ENCODE measurements at places on chromosomes 7 and 10.
A peak's percentile ranks its signal among the peaks of the same experiment; 100 is the strongest.

DNA sequence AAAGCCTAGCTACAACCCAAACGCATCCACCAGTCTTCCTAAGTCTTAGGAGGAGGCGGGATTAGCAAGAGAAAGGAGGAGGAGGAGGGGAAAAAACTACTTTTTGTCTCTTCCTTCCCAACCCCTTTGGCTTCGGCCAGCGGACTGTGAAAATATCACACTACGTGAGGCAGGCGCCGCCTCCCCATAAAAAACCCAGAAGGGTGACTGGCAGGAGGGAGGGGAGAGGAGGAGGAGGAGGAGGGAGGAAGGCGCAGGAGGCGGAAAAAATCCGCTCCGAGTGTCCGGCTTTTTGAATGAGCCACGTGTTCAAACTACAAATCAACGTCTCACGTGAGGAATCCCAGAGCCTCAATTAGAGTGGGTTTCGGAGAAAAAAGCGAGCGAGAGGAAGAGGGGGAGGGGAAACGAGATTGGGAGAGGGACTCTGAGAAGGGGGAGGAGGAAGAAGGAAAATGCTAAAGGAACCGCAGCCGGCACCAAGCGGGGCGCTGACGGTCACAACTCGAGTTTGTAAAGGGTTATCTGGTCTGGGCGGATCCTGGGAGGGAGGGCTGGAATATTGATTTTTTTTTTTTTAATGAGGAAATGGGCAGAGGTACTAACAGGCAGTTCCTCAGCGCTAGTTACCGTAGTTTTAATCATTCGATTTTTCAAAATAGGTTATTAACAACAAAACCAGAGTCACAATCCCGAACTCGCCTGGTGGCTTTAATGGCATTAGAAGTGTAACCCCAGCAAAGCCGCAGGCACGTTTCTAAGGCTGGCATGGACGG, at the start of gene IGF2BP3:
Gene IGF2BP3 (minus strand): TSS at position 162 of the 776 bp plus-strand sequence. CDS start 381 bp downstream, outside the sequence.
- peak; percentile 33 for DNase-seq

- no peak for DNase-seq
Observed at GRCh38 chr10:73970845-73971244, 27.1 kb upstream of the VCL start.

DNA sequence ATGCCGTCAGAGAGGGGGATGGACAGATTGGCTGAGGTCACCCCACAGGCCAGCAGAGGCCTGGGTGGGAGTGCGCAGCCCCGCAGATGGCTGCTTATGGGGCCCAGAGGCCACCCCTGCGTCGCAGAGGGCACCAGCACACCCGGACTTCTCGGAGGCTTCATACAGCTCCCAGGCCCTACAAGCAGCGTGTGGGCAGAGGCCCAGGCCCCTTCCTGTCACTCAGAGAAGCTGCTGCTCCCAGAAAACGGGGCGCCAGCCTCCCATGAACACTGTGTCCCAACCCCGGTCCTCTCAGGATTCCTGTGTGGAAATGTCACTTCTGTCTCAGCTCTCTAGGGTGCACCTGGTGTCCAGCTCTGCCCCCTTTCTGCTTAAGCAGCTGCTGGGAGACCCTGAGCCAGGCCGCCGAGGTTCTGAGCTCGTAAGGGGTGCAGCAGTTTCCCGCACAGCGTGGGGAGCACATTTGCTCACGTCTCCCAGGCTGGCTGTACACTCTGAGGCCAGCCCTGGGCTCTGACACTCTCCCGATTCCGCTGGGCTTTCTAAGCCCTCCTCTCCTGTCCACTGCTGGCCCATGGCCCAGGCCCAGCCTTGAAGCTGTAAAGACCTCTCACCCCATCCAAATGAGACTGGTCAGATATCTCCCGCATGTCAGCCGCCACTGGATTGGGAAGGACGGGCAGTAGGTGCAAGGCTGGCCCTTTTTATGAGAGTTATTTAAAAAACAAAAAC, 6.8 kb downstream of the GPR146 start:
- DNase-seq = no peak

DNA sequence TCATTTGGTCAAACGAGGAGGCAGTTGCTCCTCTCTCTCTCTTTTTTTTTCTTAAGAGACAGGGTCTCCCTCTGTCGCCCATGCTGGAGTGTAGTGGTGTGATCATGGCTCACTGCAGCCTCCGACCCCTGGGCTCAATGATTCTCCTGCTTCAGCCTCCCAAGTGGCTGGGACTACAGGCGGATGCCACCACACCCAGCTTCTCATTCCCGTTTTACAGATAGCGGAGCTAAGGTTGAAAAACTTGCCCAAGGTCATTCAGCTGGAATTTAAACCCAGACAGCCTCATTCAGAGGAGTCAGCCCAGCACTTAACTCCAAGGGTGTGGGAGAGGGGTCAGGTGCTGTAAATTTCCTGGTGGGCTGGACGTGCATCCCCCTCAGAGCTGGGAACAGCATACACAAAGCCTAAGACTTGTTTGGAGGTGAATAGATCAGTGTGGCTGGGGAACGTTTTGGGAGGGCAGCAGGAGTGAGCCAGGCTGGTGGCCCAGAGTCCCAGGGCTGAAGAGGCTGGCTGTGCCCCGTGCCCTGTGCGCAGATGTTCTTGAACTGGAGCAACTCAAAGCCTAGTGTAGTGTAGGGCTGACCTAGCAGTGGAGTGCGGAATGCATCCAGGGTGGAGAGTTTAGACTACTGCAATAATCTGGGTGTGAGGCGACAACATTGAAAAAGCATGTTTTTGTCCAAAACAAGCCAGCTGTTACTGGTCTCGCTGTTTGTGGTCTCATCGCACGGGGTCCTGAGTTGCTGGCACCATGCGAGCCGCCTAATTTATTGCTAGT, 2.3 kb downstream of the HTRA1 start:
- no peak for DNase-seq

DNA sequence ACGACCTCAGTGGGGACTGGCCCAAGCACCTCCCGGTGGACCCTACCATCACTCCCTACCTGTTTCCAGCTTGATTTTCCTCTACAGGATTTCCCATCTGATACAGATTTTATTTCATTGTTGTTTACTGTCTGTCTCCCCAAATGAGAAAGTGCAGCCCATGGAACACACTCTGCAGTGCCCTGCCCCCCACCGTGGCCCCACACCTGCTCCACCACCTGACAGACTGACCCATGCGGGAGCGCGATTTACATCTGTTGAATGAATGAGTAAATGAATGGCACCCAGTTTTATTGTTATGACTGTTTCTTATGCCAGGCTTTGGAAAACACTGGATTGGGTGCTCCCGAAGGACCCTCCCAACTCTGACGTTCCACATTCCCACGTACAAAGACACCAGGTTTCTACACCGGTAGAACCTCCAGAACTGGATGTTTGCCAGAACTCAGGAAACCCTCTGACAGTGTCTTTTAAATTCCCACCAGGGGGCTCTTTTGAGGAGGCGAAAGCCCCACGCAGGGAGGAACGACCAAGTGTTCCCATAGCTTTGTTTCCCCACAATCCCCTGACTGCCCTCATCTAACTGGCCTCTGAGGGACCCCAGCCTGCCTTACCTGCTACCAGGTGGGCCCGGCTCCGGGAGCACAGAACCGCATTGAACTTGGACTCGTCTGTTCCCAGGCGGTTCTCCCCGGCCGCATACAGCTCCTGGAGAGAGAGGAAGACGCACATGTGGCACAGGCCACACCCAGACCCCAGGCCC, 29.0 kb downstream of the PLAC9 start:
- no peak for DNase-seq

- no peak for DNase-seq
Observed at GRCh38 chr10:29130190-29130673, 158.6 kb upstream of the LYZL1 start.

DNA sequence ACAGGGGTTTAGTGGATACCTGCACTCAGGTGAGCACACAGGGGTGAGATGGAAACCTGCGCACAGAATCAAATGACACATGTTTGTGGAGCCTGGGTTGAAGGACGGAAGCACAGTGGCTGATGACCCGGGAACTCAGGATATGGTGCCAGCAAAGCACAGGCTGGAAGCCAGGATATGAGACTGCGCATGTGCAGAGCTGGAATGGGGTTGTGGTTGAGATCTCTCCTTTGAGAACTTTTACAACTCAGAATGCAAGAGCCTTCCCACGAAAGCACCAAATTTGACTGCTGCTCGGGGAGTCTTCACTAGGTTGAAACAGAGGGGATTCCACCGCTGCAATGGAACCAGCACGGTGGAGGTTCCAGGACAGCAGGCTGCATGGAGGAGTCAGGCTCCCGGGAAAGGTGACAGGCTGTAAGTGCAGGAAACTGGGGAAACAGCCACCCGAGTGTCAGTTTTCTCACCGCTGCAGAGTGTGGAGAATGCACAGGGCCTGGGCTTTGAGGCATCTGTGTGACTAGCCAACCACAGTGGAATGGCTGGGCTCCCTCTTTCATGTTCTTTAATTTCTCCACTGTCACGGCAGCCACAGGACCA, 133.4 kb upstream of the TCERG1L start:
- DNase-seq = no peak

- no peak for DNase-seq
Observed at GRCh38 chr10:116849248-116850057, at the start of gene ENO4. ENO4 (plus strand) TSS chr10:116849499; CDS start chr10:116849567, 68 bp downstream.

- no peak for DNase-seq
Observed at GRCh38 chr7:158579662-158580646, 7.7 kb downstream of the PTPRN2 start.

All from stimulated activated naive CD4-positive, alpha-beta T cell (primary cell).